Activated T-helper 9 cell treated with anti-CD3 and anti-CD28 coated beads, Interleukin-2, amount 50 U/mL, for 16 hours (primary cell): ENCODE measurements at places on chromosomes 3 and 15.

DNA sequence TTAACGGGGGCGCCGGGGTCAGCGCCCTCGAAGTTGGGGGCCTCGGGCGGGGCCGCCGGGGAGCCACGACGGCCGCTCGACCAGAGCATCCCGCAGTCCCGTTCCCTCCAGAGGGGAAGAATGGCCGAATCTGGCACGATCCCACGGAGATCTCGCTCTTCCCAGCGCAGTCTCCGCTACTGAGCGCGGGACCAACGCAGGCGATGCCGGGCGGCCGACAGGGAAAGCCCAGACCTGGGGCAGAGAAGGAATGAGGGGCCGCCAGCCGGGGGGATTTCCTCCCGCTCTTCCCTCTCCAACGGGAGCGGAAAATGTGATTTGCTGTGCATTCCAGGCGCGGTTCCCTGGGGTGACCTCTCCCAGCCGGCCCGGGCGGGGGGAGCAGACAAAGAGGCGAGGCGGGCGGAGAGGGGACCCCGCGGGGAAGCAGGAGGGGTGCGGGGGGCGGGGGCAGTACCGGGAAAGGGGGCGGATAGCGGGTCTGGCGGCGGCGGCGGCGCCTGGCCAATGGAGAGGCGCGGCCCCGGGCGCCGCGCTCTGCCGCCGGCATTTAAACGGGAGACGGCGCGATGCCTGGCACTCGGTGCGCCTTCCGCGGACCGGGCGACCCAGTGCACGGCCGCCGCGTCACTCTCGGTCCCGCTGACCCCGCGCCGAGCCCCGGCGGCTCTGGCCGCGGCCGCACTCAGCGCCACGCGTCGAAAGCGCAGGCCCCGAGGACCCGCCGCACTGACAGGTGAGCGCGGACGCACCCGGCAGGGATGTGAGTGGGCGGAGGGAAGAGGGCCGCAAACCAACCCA, at the start of gene GREM1:
TSS of gene GREM1 (plus strand) at position 579 of the 801 bp plus-strand sequence. CDS start 12,687 bp downstream, outside the sequence.
- no peak for DNase-seq

- DNase-seq, result no peak
Observed at GRCh38 chr3:154121701-154122551, 736 bp downstream of the ARHGEF26 start.

GRCh38 chr3:195897081-195897852, 11.1 kb downstream of the TNK2 start:
- DNase-seq, result no peak

GRCh38 chr3:150878996-150879575, 26.2 kb downstream of the MINDY4B start:
- no peak for DNase-seq
